ENCODE measurements at places on chromosomes 4 and X. TPM values are rescaled to one million over a fixed set of nuclear protein-coding genes. Genes with fewer than 3 reads are reported as not detected.

GRCh38 chrX:152958047-152958446 lies 35.9 kb downstream of the PNMA5 start:
- no peaks in the 10 kb centered on the region for H3K27me3 ChIP-seq
- H3K4me3 ChIP-seq: no peak overlapping the region
- peak overlapping the region; percentile 68 for H3K27ac ChIP-seq
- H3K4me1 ChIP-seq: no peaks in the 10 kb centered on the region
- no peaks in the 10 kb centered on the region for H3K36me3 ChIP-seq

GRCh38 chrX:139327355-139327754 lies 203.2 kb upstream of the F9 start:
- no peaks in the 10 kb centered on the region for H3K4me1 ChIP-seq
- H3K27ac ChIP-seq: no peak overlapping the region
- no peaks in the 10 kb centered on the region for H3K36me3 ChIP-seq
- no peaks in the 10 kb centered on the region for H3K27me3 ChIP-seq
- no peak overlapping the region for H3K4me3 ChIP-seq
- DNase-seq: no peak

SYTL5 gene
- total RNA-seq: 1.7 TPM

STATH gene
- not detected for total RNA-seq

- no peaks in the 10 kb centered on the region for H3K27me3 ChIP-seq
- no peak overlapping the region for H3K4me3 ChIP-seq
- DNase-seq: no peak
- H3K27ac ChIP-seq: no peak overlapping the region
- H3K4me1 ChIP-seq: no peaks in the 10 kb centered on the region
Measured at GRCh38 chrX:16458208-16458607, 191.8 kb upstream of the S100G start.

SMIM10 gene
- not detected for total RNA-seq

- H3K36me3 ChIP-seq: no peaks in the 10 kb centered on the region
- no peak overlapping the region for H3K4me3 ChIP-seq
- no peak for DNase-seq
- H3K4me1 ChIP-seq: no peaks in the 10 kb centered on the region
- no peaks in the 10 kb centered on the region for H3K27me3 ChIP-seq
Measured at GRCh38 chr4:77790146-77790545, 29.0 kb downstream of the CNOT6L start.

- H3K36me3 ChIP-seq: no peaks in the 10 kb centered on the region
- no peak overlapping the region for H3K4me3 ChIP-seq
- no peak overlapping the region for H3K27ac ChIP-seq
- H3K27me3 ChIP-seq: no peaks in the 10 kb centered on the region
Measured at GRCh38 chr4:166257891-166258290, 384.9 kb downstream of the TLL1 start.

All from Peyer's patch (tissue), 4 donors.